HFFc6 (cell line): ENCODE measurements at places on chromosomes 16 and 17. TPM values are rescaled to one million over a fixed set of nuclear protein-coding genes. Genes with fewer than 3 reads are reported as not detected.

DNA sequence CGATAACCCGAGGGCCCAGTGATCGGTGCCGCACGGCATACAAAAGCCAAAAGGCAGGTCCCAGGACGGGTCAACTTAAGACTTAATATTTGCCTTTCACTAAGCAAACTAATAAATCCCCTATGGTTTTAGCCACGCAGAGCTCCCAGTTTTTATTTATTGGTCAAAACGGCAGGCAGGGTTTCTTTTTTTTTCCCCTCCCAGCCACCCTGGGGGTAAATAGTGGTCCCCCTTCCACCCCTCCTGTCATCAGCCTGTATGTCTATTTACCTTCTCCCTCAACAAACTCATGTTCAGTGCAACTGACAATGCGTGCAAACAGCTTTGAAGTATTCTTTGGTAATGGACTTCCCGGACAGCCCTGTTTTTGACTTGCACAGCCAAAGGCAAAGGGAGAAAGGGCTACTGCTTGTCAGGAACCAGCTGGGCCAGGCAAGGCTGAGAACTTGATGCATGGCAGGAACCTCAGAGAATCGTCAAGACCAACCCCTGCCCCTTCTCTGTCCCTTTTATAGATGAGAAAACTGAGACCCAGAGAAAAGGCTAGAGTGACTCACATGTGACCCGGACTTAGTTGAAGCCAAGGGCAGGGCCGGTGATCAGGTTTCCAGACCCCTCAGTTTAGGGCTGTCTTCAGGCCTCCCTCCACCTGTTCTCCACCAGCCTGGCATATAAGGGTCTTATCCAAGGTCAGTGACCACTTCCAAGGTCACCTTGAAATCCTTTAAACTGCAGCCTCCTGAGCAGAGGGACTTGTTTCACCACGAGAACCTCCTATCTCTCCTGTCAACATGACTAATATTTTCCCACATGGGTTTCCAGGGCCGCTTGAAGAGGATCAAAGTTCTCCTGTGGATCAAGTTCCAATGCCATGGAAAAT is 279.0 kb downstream of the SOX9 start:
- DNase-seq = no peak

DNA sequence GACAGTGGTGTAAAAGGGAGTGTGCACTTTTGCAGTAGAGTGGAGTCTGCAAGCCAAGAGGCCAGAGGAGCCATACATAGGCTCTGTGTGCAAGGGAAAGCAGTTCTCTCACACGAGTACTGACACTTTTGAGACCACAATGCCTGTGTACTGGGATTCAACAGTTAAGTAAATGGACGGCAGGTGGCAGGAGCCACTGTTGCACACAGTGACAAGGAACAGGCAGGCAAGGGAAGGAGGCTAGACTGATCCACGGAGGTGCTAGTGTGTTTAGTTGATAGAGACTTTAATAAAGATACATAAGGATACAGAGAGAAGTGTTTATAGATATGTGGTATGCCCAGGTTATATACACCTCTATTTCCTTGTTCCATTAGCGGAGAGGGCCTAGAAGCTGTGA is 67.0 kb downstream of the MPRIP start:
- DNase-seq = no peak

GRCh38 chr16:12627394-12627793 is 176.3 kb downstream of the CPPED1 start:
- DNase-seq = no peak

GRCh38 chr17:35486920-35487732 is 38.6 kb upstream of the SLFN13 start:
- DNase-seq = peak; percentile 9

SRR gene
- 19.3 to 26.8 TPM (median 20.0 TPM) in 3 replicates for total RNA-seq

PRM3 gene
- total RNA-seq = not detected in 3 replicates

YBX2 gene
- not detected in 3 replicates for total RNA-seq

DNA sequence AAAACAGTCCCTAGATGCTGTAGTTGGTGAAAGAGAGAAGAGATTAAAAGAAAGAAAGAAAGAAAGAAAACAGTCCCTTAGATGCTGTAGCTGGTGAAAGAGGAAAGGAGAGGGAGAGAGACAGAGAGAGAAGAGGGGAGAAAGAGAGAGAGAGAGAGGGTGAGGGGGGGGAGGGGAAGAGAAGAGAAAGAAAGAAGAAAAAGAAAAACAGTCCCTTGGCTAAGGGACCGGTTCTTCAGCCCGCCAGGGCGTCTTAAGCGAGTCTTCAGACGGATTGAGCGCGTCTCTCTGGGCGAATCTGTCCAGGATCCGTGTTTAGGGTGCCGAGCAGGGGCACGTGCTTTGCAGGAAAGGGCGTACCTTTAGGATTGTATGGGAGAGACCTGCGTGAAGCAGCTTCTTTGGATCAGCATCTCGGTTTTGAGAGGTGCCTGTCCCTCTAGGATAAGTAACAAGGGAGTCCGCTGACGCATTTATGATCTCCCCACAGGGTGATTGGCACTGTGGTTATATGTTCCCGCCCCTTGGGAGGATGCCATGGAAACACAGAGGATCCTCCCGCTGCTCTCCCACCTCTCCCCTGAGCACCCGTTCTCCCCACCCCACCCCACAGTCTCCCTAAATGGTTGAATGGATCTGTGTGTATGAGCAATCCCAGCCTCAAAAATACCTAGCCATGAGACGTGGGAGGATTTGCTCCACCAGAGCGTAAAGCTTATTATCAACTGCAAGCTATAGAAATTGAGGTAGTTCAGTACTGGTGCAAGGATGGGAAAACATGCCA is 16.7 kb downstream of the GNGT2 start:
- DNase-seq = peak; percentile 49

WFIKKN1 gene
- 0.08 TPM in 1 of 2 replicates, not detected in the other for total RNA-seq

DNA sequence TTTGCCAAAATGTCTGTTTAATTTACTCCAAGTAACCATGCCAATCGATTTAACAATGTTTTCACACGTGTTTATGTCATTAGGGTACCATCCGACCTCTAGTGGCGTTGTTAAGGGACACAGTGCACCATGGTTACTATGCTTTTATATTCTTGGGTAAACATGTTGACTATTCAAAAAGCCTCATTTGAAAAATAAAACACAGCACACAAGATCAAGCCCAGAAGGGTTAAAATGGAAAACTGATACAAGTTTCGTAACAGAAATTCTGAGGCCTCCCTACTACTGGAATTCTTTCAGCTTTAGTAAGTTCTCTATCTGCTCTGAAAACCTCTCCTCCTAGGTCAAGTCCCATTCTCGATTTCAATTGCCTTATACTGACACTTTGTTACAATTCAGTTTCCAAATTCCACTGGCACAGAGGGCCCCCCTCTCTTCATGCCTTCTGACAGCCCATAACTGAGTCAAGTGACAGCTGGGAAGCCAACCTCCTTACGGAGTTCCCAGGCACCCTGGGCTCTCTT is 2.1 kb downstream of the CFAP20 start:
- peak; percentile 83 for DNase-seq

GRCh38 chr17:77828749-77829539 is 129.6 kb upstream of the TNRC6C start:
- DNase-seq = no peak

TNFRSF17 gene
- not detected in 3 replicates for total RNA-seq

DNA sequence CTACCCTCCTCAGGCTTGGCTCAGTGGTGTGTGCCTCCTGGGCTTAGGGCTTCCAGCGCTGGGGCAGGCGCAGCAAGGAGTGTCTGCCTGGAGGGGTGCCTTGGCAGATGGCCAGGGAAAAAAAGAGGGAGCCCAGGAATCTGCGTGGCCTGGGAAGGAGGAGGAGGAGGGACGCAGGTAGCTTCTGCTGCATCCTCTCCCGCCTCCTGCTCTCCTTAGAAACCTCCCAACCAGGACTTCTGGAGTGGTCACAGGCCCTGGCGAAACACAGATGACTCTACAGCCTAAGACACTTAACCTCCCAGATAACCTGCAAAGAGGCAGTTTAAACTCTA is 7.3 kb upstream of the BCAR1 start:
- DNase-seq = no peak

HOXB5 gene
- not detected in 3 replicates for total RNA-seq

EFCAB5 gene
- total RNA-seq = 0.60 to 1.0 TPM (median 0.64 TPM) in 3 replicates

DNA sequence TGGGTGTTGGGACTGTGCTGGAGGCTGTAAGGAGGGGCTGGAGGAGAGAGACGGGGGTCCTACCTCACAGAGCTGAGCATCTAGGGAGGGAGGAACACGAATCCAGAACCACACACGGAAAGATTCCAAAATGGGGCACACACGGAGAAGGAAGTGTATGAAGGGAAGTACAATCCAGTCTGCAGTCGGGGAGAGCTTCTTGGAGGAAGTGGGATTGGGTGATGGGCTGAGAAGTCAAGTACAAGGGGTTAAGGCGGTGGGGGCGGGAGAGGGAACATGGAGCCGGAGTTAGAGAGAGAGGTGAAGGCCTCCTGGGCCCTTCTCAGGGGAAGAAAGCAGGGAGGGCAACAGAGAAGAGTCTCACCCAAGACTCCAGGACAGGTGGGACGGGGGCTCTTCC is 107.5 kb upstream of the CREBBP start:
- DNase-seq = no peak

GRCh38 chr17:29133121-29133713 is 47.0 kb downstream of the MYO18A start:
- peak; percentile 72 for DNase-seq

PGAP3 gene
- total RNA-seq = 15.5 and 17.4 TPM in 2 replicates

FAM83G gene
- total RNA-seq = 21.3 to 24.1 TPM (median 22.5 TPM) in 3 replicates

- no peak for DNase-seq
Observed at GRCh38 chr16:81530296-81530721, 85.7 kb downstream of the CMIP start.

BRICD5 gene
- total RNA-seq = 1.4 to 4.0 TPM (median 3.1 TPM) in 3 replicates

- no peak for DNase-seq
Observed at GRCh38 chr17:78438694-78439325, 60.4 kb downstream of the PGS1 start.

- DNase-seq = no peak
Observed at GRCh38 chr16:26050472-26050871, 358.7 kb downstream of the HS3ST4 start.

DPEP3 gene
- not detected in 3 replicates for total RNA-seq

- DNase-seq = peak; percentile 46
Observed at GRCh38 chr17:66747578-66748275, 87.2 kb upstream of the CACNG5 start.

DNA sequence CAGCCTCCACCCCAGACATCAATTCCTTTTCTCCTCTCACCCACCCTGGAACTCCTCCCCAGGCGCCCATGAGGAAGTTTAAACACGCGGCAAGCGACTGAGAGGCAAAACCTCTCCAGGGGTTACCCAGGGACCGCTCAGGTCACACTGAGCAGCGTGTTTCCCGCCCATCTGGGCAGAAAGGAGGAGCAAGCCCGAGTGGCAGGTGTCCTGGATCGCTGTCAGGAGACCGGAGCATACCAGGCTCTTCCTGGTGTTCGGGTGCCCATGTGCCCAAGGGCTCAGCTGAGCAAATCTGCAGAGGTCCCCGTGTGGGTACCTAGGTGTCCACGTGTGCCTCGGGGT is 491 bp downstream of the SLC25A19 start:
- no peak for DNase-seq

DNA sequence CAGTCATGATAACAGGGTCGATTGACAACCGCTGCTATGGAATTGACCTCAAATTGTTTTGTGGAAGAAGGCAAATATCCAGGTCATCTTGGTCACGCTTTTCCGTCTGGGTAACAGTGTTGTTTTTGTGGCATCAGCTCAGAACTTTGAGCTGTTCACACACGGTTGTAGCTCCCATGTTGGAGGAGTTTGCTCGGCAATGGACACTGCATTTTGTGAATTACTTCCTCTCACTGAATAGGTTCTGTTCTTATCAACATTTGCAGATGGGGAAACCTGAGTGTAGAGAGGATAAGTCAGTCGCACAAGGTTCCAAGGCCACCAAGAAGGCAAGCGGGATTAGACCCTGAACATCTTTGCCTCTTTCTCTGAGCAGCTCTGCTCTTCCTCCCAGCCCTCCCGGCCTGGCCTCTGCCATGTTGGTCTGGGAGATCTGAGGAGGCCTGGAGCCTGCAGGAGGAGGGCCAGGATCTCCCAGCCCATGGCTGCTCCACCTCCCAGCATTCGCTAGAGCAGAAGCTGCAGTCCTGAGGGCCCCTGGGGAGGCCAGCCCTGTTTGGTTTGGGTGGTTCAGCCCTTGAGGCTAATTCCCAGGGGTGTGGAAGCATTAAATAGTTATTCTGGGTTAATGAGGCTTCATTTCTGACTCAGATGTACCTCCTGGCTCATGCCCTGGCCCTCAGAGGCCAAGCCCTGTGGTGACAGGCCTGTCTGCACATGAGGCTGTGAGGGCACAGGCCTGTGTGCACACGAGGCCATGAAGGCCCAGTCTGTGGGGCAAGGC is 154.1 kb upstream of the PLCG2 start:
- DNase-seq = no peak
